ENCODE measurements at places on chromosomes 5 and 9.

- DNase-seq = no peak
Observed at GRCh38 chr9:137370865-137371520, 52.0 kb downstream of the EXD3 start.

- no peak for DNase-seq
Observed at GRCh38 chr5:123220621-123221146, 131.6 kb downstream of the PRDM6 start.

- DNase-seq = no peak
Observed at GRCh38 chr9:131078427-131079366, 17.6 kb upstream of the AIF1L start.

- DNase-seq = no peak
Observed at GRCh38 chr9:5684101-5684500, 55.2 kb downstream of the RIC1 start.

- DNase-seq = no peak
Observed at GRCh38 chr5:19498852-19499251, 489.1 kb downstream of the CDH18 start.

GRCh38 chr9:135100241-135100681 is 12.8 kb downstream of the OLFM1 start:
- DNase-seq = no peak

DNA sequence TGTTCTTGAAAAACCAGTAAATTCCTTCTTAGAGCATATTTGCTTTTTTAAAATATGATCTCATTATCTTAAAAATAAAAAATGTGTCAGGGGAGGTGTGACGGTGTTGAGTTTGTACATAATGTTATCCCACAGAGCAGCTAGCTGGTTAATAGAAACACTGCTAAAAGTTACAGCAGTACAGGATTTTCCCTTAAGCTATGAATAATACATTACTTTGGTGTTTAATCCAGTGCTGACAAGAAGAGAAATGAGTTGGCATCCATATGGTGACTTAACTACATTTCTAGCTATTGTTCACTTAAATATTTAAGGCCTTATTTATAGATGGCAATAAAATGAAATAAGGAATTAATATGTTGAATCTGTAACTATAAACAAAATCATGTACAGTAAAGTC is 883.1 kb downstream of the CDH18 start:
- no peak for DNase-seq

Data from activated CD4-positive, alpha-beta T cell treated with anti-CD3 and anti-CD28 coated beads, Interleukin-2, amount 50 U/mL, for 48 hours (primary cell).